ENCODE measurements at places on chromosomes 12 and 14.

DNA sequence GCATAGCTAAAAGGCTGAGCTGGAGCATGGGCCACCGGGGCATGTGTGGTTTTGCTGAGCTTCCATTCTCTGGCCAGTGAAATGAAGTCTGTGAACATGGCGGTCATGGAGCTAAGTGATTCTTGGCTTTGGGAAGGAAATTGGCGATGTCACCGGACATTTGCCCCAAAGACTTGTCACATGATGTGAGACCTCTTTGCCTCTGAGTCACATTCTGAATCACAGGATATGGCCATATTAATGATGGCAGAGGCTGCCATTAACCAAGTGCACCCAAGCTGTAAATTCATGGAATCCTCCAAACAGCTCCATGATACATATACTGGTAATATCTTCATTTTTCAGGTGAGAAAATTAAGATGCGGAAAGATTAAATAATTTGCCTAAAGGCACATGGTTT, 27.4 kb upstream of the BATF start:
- no peak for DNase-seq

GRCh38 chr12:57057067-57057751, 7.3 kb upstream of the MYO1A start:
- no peak for DNase-seq

- peak; percentile 82 for DNase-seq
Observed at GRCh38 chr12:123983822-123984485, 10.9 kb downstream of the ZNF664 start.

DNA sequence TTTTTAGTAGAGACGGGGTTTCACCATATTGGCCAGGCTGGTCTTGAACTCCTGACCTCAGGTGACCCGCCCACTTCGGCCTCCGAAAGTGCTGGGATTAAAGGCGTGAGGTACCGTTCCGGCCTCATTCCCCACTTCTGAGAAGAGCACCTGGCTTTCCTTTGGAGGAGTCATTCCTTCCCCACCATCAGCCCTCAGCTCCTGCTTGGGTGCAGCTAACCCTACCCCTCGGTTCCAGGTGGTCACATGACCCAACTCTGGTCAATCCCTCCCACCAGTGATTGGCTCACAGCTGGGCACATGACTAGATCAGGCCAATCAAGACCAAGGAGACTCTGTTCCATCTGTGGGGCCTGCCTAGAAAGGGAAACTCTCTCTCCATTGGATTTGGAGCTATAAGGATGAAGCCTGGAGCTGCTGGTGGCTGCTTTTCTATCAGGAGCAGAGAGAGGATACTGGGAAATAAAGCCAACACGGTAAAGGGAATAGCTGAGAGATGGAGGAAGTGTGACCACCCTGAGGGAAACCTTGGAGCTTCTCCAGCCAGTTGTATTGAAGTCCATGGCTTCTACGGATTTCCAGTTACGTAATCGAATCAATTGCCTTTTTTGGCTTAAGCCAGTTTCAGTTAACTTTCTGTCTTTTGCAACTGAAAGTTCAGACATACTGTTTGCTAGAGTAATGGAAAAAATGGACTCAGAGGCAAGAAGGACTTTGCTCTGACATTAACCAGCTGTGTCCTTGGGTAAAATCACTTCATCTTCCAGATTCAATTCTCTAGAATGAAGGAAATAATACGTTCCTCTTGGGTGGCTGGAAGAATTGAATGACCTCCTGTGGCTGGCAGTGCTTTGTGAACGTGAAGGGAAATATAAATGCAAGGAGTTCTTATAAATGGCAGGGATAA, 19.7 kb upstream of the IFT81 start:
- peak; percentile 55 for DNase-seq

DNA sequence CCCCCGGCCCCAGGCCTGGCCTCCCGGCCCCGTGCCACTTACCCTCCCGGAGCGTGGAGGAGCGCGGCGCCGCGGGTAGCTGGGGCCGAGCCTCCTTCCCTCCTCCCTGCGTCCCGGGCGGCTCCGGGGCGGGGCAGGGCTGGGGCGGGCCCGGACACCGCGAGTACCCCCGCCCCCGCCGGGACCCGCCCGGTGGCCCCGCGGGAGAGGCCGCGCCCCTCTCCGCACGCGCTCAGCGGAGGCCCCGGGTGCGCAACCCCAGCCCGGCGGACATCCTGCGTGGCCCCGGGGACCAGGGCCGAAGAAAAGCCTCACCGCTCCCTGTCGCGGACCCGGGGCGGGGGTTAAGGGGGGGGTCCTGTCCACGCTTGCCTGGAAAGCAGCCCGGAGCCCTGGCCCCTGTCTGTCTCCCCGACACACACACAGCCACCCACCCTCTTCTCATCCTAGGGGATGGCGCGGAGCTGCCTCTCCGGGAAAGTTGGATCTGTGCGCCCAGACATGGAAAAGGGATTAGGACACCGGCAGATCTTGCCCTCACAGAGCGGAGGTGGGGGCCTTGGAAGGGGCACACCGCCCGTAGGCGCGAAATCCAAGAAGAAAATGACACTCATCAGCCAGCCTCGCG, at the start of gene SYNE3:
Gene SYNE3 (minus strand): TSS at position 97 of the 628 bp plus-strand sequence. CDS start 40,829 bp downstream, outside the sequence.
- peak; percentile 71 for DNase-seq

DNA sequence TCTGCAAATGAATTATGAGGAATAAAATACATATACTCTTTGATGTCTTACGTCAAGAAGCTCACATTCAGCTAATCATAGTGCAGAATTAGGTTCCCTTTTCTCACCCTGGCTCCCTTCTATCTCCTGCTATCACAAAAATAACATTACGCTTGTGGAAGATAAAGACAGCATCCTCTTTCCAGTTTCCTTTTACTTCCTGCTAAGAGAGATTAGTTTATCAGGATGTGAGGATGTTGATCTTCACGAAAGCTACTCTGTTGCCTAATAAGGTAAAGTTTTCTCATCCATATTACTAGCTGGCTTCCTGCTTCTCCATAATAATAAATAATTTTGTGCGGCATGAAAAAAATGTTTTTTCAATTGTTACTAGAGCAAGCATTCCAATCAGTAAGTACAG, 217.7 kb upstream of the DCN start:
- no peak for DNase-seq

DNA sequence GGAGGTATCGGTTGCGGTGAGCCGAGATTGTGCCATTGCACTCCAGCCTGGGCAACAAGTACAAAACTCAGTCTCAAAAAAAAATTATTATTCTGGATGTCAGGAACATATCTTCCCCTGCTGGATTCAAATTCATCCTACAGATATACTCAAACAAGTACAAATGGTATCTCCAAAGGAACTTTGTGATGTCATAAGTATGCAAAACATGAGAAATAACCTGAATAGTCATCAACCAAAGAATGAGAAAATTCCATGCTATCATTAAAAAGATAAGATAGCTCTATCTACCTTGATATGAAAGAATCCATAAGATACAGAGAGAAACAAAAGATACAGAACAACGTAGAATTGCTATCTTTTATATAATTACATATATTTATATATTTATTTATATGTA, 67.7 kb downstream of the EEA1 start:
- DNase-seq: no peak

DNA sequence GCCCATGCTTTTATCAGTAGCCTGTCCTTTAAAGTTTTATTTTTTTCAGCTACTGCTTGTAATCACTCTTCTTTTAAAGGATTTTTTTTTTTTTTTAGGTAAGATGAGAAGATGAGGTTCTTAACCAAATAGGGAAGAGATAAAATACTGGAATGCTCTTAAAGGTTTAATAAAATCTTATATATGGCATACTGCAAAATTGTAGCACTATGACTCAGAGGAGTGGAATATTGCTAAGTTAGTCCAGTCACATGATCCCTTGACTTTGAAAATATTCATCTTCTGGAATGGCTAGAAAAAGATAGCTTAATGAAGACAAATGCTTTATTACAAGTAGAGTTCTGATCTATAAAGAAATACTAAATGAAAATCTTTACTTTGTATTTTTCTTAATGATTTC, 116.6 kb downstream of the NAV3 start:
- no peak for DNase-seq

DNA sequence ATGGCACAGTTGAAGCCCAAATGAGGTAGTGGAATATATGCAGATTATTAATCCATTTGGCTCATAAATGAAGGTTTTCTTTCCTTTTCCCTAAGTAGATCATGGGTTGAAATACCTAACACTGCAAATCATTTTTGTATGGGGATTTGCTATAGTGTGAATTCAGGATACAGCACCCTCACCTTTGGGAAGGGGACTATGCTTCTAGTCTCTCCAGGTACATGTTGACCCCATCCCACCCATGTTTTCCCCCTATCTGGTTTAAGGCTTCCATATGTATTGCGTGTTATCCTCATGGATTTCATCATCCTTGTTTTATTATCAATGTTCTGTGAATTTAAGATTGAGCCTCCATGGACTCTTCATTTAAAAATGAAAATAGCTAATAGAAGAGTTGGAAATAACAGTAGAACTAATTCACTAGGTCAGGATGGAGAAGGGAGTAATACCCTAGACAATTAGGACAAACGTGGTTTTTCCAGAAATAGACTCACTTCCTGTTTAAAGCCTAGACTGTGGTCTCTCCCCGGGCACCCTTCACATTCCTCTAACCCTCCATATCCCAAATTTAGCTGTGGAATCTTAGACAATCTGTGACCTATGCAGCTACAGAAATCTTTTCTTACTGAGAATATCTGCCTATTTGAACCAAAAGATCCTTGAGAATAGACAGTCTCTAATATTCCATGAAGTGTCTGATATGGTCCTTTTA, 56.5 kb downstream of the DAD1 start:
- DNase-seq: no peak

DNA sequence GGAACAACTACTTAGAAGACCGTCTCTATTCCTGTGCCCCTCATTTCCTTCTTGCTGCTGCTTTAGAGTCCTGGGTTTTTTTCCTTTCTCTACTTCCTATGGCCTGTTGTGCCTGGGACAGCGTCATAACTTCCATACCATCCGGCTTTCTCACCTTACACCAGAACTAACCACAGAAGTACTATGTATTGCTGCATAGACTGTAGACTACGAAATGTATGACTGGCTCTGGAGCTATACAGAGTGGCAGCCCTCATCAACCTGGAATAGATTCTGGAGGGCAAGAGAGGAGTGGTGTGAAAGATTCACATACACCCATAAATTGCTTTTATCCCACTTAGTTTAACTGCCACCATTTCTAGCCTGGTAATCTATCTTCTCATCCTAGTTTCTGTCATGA, 16.9 kb upstream of the SRP54 start:
- DNase-seq: no peak

GRCh38 chr14:88864198-88864597, 39.7 kb downstream of the TTC8 start:
- DNase-seq: no peak

GRCh38 chr12:96049101-96049500, 13.7 kb upstream of the LTA4H start:
- no peak for DNase-seq

DNA sequence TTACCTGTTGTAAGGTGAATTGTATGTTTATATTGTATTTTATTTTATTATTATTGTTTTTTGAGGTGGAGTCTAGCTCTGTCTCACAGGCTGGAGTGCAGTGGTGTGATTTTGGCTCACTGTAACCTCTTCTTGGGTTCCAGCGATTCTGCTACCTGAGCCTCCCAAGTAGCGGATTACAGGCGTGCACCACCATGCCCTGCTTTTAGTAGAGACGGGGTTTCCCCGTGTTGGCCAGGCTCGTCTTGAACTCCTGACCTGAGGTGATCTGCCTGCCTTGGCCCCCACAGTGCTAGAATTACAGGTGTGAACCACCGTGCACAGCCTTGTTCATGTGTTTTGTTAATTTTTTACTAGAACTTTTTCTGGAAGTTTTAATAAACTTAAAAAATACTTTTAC, 3.8 kb downstream of the ATF7IP start:
- peak; percentile 49 for DNase-seq

DNA sequence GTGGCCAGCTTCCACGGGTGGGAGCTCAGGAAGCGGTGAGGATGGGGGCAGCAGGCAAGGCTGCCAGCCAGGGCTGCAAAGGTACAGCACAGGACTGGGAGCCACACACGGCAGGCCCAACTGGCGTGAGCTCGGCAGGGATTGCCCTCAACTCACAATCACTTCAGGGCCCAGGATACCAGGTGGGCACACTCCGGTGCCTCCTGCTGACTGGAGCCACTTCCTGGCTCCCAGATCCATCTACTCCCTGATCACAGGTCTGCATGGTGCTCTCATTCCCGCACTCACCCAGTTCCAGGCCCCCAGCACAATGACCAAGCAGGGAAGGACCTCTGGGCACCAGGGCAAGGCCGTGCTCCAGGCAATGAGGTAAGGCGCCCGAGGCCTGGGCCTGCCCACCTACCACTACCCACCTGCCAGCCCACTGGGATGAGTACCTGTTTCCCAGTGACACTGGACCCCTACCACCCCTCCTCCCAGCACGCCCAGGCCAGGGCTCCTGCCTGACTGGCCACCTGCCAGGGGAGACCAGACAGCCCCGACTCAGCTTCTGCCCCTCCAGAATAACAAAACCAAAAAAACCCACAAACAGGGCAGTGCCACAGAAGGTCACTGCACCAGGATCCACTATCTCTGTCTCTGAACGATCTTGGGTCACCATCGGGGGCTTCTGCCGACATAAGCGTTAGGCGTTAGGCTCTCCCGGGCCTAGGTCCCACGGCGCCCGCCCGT, 1.8 kb downstream of the JAG2 start:
- no peak for DNase-seq

DNA sequence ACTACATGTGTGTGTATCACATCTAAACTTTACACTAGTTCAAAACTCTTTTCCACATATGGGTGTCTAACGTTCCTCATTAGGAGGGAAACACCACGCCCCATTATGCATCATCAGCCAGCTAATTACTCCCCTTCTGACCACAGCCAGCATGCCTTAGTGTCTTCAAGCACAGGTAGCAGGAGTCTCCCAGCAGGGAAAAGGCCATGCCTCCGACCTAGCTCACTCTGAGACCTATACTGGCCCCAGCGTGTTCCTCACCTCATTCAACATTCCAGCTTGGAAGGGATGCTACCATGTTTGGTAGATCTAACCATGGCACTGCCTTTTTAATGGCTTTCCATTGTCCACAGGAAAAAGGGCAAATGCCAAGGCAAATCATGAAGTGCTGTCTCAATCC, 66.1 kb upstream of the PRB2 start:
- peak; percentile 56 for DNase-seq

GRCh38 chr14:62768753-62769152, 276.5 kb downstream of the KCNH5 start:
- DNase-seq: no peak

GRCh38 chr12:69428351-69429073, 41.7 kb upstream of the FRS2 start:
- DNase-seq: no peak

DNA sequence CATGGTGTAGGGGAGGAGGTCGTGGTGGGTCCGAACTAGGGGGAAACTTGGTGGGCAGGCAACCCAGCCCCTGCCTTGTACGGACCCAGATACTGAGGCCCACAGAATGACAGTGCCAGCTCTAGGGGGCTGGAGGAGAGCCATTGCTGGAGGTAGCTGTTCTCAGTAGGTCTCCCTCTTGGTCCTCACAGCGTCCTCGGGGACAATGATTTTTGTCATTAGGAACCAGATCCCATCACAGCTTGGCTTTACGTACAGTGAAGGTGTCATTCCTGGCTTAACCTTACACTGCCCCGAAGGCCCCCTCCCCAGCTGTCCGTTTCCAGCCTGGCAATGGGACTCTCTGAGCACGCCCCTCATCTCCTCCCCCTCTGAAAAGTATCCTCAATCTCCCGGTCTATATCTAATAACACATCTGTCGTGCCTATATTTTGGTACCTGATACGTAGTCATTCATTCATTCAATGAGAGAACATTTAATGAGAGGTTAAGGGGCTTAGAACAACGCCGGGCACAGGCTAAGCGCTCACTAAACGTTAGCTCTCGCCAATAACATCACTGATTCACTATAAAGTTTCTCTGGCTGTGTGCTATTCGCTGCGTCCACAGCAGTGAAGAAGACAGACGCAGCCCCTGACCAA, 597 bp upstream of the DYNC1H1 start:
- no peak for DNase-seq
